ENCODE measurements at places on chromosomes 4 and X.

GRCh38 chr4:165077034-165077578 lies 23.4 kb downstream of the TRIM75 start:
- no peak for DNase-seq

DNA sequence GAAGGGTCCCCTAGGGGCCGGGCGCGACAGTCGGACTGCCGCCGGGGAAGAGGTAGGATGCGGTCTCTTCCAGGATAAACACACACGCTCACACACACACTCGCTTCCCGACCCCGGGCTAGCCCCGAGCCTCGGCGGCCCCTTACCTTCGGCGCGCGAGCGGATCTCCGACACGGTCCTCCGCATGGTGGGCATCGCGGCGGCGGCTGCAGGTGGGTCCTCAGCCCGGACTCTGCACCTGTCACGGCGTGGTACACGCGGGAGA lies 294 bp downstream of the ATP8A1 start:
- DNase-seq = no peak

- DNase-seq = no peak
These were observed 1.1 kb upstream of the RAP1GDS1 start for GRCh38 chr4:98260047-98260578.

DNA sequence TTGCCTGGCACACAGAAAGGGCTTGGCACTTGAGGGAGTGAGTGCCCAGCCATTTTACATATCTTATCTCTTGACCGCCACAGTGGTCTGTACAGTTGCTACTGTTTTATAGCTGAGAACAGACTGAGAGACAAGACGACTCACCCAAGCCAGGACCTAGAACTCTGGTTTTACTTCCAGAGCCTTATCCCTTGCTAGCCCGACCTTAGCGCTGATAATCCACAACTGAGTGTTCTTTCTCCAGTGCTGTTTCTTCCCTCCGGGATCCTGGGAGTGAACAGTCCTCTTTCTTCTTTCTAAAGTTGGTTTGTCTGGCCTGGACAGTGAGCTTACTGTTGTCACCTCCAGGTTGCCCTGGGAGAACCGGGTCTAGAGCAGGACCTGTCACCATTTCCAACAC lies 52.5 kb upstream of the TADA2B start:
- DNase-seq = no peak

GRCh38 chrX:52359614-52360232 lies 9.1 kb upstream of the XAGE2 start:
- DNase-seq = no peak

DNA sequence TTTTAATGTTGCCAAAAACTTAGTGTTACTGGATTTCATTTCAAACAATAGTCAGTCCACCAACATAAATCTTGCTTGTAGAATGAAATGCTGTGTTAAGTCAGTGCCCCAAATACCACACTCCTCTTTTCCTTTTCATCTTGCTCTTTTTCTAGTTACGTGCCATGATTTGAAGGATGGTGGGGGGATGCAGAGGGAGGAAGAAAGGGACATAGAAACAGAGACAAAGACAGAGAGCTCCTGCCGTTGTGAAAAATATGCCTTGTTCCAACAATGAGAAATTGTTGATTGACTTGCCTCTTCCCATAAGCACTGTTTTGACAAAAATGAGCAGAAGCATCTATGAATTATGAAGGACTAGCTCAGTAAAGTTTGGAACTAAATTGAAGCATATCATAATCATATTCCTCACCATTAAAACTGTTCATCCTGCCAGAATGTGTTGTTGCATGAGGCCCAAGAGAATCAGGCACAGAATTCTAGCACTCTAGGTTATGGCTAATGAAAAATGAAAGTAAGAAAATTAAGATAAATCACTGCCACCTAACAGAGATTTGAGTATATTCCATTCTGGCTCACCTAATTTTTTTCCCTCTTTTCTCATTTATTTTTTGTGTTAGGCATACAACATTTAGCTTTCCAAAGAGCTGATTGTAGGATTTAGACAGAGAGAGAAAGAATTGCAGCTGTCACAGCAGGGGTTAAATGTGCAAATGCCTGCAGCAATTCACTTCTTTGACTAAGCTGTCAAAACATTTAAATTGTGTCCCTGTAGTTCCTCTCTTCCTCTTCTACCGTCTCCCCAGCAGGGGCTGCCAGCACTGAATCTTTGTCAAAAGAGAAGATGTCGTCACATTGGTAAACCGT lies 111.6 kb upstream of the PTPN13 start:
- DNase-seq = no peak

GRCh38 chr4:13950491-13950890 lies 323.0 kb upstream of the BOD1L1 start:
- no peak for DNase-seq

DNA sequence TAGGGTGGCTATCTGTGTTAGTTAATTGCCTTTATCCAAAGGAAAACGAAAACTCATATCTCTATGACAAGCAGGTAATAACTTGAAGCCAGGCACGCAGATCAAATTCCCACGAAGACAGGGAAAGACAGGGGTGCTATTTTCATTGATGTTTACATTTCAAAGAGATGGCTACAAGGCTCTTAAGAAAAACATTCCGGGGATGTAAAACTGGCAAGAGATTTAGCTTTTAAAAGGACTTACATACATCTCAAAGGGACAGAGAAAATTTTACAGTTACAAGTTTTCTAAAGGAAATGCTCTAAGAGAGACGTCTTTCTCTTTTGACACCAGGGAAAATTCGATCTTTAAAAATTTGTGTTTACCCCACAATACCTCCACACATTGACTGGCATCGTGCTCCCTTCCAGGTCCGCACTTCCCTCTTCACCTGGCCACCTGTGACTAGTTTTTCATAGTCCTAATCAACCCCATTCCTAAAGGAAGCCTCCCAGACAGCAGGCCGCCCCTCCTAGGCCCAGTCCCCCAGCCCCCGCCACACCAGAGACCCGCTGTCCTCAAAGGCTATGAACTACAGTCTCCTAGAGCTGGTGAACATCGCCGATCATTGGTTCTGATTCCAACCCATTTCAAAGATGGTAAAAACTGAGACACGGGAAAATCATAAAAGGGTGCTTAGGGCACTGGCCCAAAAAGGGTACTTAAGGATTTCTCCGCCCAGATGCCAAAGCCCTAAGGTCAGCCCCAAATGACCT lies 649 bp upstream of the ARAF start:
- DNase-seq = no peak

DNA sequence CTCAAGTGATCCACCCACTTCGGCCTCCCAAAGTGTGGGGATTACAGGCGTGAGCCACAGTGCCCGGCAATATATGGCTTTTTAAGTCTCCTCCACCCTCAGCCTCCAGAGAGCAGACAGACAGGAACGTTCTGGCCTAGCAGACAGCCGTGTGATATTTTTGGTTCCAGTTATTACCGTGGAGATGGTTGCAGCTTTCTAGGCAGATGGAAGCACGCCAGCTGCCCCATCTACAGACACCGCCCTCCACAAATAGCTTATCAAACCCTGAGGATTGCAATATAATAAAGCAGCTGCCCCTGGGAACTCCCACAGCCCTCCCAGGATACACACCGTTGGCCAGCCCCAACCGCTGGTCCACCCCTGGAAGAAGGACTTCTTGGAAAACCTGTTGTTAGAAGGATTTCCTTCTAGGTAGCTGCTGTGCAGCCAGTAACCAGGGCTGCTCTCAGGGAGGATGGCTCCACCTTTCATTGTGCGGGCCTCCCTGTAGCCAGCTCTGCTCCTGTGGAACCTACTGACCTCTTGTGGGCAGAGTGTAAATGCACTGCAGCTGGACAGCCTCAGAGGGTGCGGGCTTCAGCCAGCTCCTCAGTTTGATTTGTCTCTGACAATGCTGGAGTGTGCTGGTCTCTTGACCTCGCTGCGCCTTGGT lies 44.0 kb downstream of the SLC25A5 start:
- peak; percentile 38 for DNase-seq

- no peak for DNase-seq
These were observed 3.0 kb downstream of the ATP8A1 start for GRCh38 chr4:42653626-42654560.

GRCh38 chrX:132741689-132742088 lies 216.7 kb downstream of the HS6ST2 start:
- no peak for DNase-seq

DNA sequence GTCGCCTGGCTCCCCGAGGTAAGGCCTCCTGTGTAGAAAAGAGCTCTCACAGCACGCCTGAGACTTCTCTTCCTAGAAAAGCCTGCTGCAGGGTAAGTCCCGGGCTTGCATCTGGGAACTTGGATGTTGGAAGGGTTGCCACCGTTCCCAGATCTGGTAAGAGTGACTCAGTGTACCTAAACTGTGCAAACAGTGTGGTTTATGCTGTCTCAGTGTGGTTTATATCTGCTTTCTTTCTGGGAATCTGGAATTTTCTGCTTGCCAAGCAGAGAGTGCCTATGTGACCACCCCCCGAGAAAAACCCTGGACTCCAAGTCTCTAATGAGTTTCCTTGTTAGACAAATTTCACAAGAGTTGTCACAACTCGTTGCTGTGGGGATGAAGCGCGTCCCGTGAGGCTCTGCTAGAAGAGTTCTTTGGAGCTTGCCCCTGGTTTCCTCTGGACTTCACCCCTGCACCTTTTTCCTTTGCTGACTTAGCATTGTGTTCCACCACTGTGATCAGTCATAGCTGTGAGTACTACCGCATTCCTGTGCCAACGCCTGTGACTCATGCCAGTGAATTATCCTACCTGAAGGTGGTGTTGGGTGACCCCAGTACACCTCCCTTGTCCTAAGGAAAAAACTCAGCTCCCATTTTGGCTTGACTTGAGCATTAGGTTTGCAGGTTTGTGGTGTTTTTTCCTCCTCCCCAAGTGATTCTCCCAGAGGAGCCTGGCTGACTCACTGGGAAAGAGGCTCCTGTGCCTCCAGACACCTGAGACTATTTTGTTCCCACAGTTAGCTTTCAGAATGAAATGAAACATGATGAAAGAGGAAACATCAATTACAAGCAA lies 14.5 kb downstream of the SLC2A9 start:
- no peak for DNase-seq

GRCh38 chr4:63090641-63091040 lies 1318.6 kb downstream of the TECRL start:
- DNase-seq = no peak

DNA sequence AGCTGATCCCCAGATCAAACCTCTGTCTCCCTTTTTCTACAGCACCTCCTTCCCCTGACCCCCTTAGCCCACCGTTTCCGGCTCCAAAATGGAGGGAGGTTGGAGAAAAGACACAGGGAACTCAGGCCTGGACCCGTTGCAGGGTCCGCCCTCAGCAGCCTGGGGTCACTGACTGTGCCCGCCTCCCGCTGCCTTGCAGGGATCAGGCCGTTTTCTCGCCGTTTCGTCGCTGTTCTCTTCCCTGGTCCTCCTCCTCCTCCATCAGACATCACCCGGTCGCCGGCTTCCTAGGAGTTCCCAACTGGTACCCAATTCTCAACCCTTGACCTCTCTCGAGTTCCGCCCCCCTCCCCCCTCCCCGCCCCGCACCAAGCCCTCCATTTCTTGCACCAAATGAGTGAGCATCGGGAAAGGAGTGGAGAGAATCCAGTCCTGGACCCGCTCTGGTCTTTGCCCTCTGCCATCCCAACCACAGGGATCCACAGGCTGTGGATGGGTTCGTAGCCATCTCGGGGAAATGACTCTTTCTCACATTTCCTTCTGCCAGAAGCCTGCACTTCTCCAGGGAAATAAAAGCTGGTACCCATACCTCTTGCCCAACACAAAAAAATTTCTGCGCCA lies 493 bp downstream of the TCEAL5 start:
- no peak for DNase-seq

DNA sequence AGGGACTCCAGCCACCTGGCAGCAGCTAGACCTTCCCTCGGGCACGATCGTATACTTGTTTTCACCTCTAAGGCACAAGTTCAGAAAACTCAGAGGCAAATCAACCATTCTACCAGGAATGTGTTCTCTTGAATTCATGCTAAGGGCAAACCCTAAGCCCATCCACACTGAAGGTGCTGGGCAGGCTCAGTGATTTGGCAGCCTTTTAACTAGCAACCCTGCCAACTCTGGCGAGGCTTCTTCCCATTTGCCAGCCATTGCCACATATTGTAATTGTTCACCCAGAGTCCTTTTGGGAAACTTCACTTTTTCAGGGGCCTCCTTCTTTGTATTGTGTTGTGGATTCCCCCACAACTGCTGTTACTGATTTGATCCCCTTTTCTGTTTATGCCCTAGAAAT lies 298.6 kb upstream of the LDB2 start:
- no peak for DNase-seq

DNA sequence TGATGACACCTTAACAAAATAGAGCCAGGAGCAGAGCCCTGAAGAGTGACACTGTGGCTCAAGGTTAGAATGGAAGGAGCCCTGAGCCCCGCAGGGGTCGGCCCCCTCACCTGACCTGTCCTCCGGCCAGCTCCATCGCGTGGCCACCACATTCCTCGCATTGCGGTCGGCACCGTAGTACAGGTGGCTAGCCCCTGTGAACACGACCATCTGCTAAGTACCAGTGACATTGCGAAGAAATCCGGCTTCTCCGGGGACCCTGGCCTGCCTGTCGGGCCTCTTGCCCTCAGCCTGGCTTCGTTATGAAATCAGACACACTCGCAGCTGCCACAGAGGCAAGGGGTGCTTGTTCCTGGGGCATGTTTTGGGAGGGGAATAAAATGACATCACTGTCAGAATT lies 179.0 kb downstream of the AFAP1 start:
- DNase-seq = no peak

GRCh38 chrX:38335382-38335781 lies 8.1 kb upstream of the RPGR start:
- DNase-seq = no peak

GRCh38 chrX:115535421-115535820 lies 25.6 kb upstream of the PLS3 start:
- DNase-seq = no peak

DNA sequence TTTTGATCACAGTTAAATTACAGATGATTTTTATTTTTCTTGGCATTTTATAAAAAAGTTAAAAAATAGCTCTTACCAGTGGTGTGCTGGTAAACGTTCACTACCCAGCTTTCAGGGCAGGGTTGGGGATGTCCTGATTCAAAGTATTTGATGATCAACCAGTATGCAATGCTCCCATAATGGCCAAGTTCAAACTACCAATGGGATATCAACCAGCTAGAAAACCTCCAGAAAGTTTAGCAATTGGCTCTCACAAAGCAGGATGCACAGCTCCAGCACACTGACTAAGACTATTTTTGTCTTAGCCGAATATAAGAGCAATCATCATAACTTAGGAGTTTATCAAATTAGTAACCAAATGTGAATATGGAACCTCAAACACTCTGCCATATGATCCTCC lies 108.0 kb upstream of the PDE5A start:
- no peak for DNase-seq

GRCh38 chr4:136329042-136329662 lies 1203.1 kb downstream of the PCDH18 start:
- no peak for DNase-seq

DNA sequence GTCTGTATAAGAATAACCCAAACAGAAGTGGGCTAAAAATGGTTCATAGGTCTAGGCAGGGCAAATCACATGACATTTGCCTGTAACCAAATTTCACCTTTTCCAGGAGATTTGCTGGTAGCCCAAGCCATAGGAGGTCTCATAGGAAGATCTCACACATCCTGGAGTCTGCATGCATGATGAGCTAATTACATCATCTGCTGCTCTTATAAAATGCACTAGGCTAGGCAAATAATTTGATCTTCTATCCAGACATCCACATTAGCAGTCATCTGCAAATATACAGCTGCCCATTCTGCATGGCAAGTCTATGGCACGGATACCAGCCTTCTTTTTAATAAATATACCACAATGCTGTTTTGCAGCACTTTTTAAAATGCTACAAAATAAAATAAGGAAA lies 87.2 kb downstream of the MAPK10 start:
- DNase-seq = no peak

GRCh38 chrX:43002526-43003203 lies 224.7 kb upstream of the PPP1R2C start:
- no peak for DNase-seq

- DNase-seq = no peak
These were observed 4.0 kb downstream of the NUDT10 start for GRCh38 chrX:51336584-51336983.

All from NCI-H1436 treated with DMSO at 0.1 percent for 48 hours (cell line).